ENCODE measurements at places on chromosomes 1 and 21. TPM values are rescaled to one million over a fixed set of nuclear protein-coding genes. Genes with fewer than 3 reads are reported as not detected.

SPRR1B gene
- total RNA-seq = not detected

NHLH1 gene
- total RNA-seq = 0.34 TPM

CLDN8 gene
- total RNA-seq = not detected

MYOG gene
- not detected for total RNA-seq

TEDDM1 gene
- not detected for total RNA-seq

ADIPOR1 gene
- total RNA-seq = 57.1 TPM

ILDR2 gene
- not detected for total RNA-seq

PRKAA2 gene
- 2.8 TPM for total RNA-seq

C1orf226 gene
- total RNA-seq = 0.91 TPM

RXFP4 gene
- total RNA-seq = not detected

CCT8 gene
- total RNA-seq = 173 TPM

MPL gene
- not detected for total RNA-seq
